ENCODE measurements at places on chromosomes 12 and 14. TPM values are rescaled to one million over a fixed set of nuclear protein-coding genes. Genes with fewer than 3 reads are reported as not detected.
A peak's percentile ranks its signal among the peaks of the same experiment; 100 is the strongest.

AMDHD1 gene
- 1.8 TPM for total RNA-seq

PKP2 gene
- total RNA-seq, result 3.0 TPM

PIWIL1 gene
- total RNA-seq, result not detected

ALDH2 gene
- total RNA-seq, result 499 TPM

ALDH6A1 gene
- 45.5 TPM for total RNA-seq

TAOK3 gene
- 68.8 TPM for total RNA-seq

COL2A1 gene
- not detected for total RNA-seq

SCNN1A gene
- 156 TPM for total RNA-seq

SMOC1 gene
- total RNA-seq, result 1.1 TPM

KLRK1 gene
- total RNA-seq, result 7.5 TPM

CFAP73 gene
- 7.3 TPM for total RNA-seq

TMEM117 gene
- total RNA-seq, result 4.5 TPM

OTX2 gene
- total RNA-seq, result not detected

DNA sequence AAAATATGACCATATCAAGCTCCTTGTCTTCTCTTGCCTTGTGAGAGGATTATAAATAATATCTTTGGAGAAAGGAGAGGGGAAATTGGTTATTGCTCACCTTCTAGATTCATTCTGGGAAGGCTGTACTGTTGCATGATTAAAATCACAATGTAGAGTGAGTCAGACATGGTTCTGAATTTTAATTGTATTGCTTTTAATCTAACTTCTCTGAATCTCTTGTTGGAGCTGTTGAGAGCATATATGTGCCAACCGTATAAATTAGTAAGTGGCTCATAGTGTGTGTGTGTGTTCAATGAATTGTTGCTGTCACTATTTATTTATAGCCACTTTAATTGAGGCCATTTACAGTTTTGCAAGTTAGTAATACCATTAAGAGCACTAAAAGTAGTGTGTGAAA, 56.1 kb downstream of the KCNJ8 start:
- DNase-seq, result no peak

- DNase-seq, result no peak
These were observed 51.6 kb downstream of the TMTC1 start for GRCh38 chr12:29732191-29732590.

GRCh38 chr12:23891115-23891514, 58.4 kb downstream of the SOX5 start:
- no peak for DNase-seq

DNA sequence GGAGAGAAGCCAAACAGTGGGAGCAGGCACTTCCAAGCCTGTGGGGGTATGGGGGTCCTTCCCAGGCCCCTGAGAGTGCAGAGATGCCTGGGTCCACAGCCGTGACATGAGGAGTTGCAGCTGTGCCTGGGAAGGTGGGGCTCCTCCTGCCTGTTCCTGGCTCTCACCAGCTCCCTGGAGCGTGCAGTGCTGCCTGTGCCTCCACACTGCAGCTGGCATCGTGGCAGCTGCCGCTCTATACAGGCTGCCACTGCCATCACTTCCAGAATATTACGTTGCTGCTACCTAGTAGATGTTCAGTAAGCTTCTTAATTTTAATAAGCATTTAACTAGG, 223.7 kb downstream of the KCNC2 start:
- DNase-seq, result peak; percentile 25

DNA sequence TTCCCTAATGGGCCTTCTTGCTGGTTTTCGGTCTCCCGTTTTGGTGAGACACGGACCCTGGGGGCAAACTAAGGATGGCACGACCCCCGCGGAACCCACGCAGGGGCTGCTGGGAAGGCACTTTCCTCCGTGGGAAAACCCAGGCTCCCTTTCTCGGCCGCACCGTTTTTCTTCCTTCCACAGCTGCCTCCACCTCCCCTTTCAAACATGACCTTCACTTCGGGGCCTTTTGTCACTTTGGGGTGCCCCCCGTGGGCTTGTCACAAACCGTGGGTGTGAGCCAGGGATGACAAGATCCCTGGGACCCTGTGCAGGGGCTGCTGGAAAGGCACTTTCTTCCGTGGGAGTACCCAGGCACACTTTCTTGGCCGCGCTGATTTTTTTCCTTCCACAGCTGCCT, 268.7 kb downstream of the ALG10 start:
- no peak for DNase-seq

DNA sequence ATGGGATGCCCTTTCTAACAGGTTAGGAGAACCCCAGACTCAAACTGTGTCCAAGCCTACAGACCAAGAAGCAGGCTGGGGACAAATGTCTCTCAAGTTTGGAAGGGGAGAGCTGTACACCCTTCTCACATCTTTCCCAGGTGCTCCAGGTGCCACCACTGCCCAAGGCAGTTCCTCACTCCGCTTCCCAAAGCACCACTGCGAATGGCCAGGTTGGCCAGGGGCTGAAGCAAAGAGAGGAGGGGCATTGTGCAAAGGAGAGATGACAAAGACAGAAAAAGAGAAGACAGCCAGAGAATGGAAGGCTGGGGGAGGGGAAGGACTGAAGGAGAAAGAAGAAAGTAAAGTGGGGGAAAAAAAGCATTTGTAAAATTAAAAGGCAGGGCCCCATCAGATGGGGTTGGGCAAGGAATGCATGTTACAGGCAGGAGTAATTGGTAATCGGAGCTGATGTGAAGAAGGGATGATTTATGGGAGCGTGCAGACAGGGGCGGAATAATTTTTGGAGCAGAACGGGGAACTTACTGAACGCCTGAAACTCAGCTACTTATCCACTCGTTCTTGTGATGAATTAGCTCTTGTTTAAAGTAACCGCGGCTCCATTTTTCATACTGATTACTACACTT, 165.8 kb downstream of the ESRRB start:
- DNase-seq, result no peak

DNA sequence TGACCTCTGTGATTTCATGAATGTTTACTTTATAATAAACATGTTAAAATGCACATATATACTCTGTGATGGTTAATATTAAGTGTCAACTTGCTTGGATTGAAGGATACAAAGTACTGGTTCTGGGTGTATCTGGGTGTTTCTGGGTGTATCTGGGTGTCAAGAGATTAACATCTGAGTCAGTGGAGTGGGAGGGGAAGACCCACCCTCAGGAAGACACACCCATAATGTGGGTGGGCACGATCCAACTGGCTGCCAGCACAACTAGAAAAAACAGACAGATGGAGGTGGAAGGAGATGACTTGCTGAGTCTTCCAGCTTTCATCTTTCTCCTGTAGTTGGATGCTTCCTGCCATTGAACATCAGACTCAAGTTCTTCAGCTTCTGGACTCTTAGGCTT, 11.9 kb downstream of the NUP37 start:
- no peak for DNase-seq

GRCh38 chr12:96985515-96986362, 78.7 kb downstream of the NEDD1 start:
- DNase-seq, result peak; percentile 51

GRCh38 chr12:11651785-11652184, 2.3 kb downstream of the ETV6 start:
- DNase-seq, result no peak

DNA sequence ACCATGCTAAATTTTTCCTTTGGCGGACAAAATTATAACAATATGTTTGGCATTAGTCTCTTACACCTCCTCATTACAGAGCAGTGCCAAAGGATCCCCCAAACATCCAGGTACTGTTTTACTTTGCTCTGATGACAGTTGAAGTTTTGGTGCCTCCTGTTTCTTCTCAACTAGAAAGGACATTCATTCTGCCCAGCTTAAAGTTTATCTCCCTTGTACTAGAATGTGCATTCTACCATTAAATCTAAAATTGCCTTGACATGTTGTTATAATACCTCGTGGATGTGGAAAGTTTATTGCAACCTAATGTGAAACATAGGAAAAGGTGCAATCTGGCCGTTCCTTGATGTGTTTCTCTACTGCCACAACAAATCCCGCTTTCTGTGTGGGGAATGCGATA, 173.4 kb downstream of the KITLG start:
- no peak for DNase-seq

GRCh38 chr14:71319666-71320065, 412.4 kb downstream of the PCNX1 start:
- DNase-seq, result no peak

DNA sequence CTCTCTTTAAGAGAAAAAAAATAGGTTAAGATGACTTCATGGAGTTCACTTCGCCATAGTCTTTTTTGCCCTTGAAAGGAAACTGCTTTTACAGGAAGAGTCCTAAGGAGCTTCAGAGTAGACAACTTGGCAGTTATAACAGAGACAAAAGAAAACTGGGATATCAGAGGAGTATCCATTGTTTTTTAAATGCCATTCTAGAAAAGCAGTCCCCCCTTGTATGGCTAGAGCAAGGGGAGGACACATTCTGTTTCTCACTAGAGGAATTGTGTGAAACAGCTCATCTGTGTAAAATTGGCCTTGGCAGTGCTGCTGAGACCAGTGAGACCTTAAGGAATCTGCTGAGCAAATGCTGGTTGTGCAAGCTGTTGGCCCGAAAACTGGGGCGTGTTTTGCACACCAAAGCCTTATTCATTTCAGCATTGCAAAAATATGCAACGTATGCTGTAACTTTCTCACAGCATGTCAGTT, 128.0 kb downstream of the GPR135 start:
- peak; percentile 62 for DNase-seq

DNA sequence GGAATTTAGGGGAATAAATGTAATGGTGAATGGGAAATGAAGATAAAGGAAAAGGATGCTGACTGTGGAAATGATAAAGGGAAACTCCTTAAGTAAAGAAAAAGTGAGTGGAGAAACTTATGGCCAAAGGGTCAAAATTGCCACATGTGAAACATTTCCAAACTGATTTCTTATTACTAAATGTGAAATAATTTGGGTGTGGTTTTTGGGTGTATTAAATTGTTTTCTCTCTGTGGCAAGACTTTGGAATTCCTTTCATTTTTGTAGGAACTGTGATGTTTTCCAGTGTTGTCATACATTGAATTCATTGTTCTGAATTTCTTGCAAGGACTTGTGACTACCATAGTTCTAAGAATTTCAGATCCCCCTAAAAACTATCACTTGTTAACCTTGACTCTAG, 1891.5 kb upstream of the SEL1L start:
- DNase-seq, result no peak

DNA sequence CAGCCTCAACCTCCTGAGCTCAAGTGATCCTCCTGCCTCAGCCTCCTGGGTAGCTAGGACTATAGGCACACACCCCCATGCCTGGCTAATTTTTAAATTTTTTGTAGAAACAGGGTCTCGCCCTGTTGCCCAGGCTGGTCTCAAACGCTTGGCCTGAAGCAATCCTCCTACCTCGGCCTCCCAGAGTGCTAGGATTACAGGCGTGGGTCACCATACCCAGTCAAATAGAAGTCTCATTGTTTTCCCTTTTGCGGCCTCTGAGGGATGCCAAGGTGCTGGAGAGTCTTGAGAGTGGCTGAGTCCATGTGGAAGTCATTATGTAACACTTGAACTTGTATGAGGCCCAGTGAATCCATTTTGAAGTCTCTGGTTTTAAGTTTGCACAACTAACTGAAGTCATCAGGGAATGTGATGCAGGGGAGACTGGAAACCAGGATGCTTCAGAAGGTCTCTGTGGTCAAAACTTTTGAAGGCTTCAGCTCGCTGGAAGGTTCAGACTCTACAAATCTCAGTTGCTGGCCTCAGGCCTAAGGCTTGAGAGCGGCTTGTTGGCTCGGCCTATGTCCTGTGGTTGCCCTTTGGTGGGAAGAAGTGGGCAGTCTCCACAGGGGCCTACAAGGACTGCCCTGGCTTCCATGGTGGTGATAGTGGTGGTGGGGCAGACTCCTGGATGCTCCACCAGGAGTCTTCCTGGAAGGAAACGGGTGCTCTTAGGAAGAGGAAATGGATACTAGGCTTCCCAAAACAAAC, 29.2 kb downstream of the GALNT16 start:
- no peak for DNase-seq

- DNase-seq, result peak; percentile 63
These were observed 208.0 kb downstream of the SLC41A2 start for GRCh38 chr12:104750061-104750460.

DNA sequence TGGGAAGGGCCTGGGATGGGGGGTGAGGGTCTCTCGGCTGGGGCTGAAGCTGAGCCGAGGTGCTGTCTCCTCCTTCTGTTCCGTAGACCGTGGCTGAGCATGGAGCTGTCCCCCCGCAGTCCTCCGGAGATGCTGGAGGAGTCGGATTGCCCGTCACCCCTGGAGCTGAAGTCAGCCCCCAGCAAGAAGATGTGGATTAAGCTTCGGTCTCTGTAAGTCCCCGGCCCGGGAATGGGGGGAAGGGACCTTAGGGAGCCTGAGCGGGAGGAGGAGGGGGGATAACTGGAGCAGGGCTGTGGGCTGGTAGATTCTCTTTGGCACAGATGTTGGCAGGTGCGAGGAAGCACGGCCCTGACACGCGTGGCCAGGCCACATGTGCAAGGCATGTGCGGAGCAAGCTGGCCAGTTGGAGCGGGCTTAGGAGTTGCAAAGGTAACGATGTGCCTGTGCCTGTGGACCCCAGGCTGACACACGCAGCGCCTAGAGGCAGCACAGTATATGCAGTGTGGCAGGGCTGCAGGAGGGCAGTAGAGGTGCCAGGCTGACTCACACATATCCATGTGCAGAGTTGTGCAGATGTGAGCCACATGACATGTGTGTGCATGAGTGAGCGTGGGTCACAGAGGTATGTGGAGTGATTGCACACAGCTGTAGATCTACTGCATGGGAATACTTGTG, 512 bp downstream of the PDE1B start:
- no peak for DNase-seq

- no peak for DNase-seq
These were observed 19.4 kb downstream of the RAP1B start for GRCh38 chr12:68630050-68630449.

DNA sequence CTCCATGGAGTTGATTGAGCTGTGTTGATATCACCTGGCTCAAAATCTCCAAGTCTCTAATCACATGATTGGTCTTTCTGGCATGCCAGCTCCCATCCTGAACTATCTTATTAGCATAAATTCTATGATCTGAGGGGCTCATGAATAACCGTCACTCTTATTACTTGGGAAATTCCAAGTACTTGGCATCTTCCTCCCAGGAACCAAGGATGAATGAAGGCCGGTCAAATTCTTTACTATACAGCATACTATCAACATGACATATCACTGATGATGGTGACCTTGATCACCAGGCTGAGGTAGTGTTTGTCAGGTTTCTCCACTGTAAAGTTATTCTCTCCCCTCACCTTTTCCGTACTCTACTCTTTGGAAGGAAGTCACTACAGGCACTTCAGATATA, 16.4 kb upstream of the NUBPL start:
- DNase-seq, result no peak

Measured in lower lobe of right lung (tissue), 2 donors.